CD8-positive, alpha-beta T cell (primary cell): ENCODE measurements at places on chromosomes 12 and 14.

- DNase-seq: no peak
Observed at GRCh38 chr12:26760657-26761293, 72.2 kb downstream of the ITPR2 start.

DNA sequence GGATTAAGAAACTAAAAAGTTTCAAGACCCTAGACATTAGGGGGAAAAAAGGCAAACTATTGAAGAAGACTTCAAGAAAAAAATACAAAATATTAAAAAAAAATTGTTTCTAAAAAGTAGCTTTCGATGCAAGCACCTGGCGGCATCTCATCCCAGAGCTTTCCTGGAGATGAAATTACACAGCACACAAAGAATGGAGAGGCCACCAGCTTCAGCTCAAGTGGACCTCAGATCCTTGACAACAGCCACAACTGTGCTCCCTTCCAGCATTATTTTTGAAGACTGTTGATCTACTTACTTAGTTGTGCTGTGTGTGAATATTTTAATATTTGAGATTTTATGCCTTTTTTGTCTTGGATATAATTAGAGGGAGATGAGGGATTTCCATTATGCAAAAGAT, 479.0 kb downstream of the GLT1D1 start:
- no peak for DNase-seq

DNA sequence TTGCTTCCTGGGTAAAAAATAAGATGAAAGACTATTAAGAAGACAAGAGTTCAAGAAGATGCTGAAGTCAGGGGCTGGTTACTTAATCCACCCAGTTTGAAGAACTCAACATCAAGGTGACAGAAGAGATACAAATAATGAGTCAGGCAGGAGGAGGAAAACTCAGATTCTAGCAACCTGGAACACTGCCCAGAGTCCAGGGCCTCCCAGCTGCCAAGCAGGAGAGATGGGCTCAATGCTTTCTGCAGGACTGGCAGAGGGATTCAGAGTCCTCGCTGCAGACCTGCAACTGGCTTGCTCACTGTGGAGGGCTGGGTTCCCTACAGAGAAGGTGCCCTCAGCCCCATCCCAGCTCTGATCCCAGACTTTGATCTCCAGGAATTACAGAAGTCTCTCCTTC, 28.6 kb upstream of the CEBPE start:
- no peak for DNase-seq

DNA sequence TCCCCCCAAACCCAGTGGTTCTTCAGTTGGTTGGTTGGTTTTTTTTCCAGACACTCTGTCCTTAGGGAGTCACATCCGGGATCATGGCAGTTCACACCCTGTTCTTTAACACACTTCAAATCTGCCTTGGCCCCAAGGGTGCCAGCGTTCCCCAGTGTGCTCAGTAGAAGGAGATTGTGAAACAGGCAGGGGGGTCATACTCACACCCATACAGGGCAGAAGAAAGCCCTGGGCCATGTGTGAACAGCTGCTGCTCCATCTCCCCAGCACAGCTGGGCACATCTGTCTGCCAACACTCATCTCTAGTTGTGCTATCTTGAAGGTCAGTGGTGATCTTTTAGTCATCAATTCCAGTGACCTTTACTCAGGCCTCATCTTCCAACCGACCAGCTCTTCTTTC, 64.4 kb upstream of the FUT8 start:
- DNase-seq: no peak

- no peak for DNase-seq
Observed at GRCh38 chr12:128938886-128939285, 85.6 kb downstream of the GLT1D1 start.

GRCh38 chr14:30985796-30986195, 39.7 kb upstream of the AP4S1 start:
- no peak for DNase-seq

DNA sequence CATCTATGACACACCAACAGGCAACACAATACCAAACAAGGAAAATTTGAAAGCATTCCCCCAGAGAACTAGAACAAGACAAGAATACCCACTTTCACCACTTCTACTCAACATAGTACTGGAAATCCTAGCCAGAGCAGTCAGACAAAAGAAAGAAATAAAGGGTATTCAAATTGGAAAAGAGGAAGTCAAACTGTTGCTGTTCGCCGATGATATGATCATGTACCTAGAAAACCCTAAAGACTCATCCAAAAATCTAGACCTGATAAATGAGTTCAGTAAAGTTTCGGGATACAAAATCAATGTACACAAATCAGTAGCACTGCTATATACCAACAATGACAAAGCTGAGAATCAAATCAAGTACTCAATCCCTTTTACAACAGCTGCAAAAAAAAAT, 8.1 kb upstream of the ATL1 start:
- DNase-seq: no peak

DNA sequence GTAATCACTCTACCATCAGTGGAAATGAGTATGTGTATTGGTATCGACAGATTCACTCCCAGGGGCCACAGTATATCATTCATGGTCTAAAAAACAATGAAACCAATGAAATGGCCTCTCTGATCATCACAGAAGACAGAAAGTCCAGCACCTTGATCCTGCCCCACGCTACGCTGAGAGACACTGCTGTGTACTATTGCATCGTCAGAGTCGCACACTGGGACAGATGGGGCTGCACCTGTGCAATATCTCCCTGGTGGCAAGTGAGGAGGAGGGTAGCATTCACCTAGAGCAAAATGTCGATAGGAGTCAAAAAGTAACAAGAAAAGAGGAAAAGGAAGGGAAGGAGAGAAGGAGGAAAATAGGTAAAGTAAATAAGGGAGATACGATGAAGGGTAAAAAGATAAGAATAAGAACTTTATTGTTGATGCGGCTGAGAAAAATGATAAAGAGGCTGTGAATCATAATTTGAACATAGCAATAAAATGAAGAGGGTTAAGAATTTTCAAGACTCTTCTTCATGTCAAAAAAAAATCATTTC, 450.5 kb upstream of the OR4E1 start:
- DNase-seq: no peak

DNA sequence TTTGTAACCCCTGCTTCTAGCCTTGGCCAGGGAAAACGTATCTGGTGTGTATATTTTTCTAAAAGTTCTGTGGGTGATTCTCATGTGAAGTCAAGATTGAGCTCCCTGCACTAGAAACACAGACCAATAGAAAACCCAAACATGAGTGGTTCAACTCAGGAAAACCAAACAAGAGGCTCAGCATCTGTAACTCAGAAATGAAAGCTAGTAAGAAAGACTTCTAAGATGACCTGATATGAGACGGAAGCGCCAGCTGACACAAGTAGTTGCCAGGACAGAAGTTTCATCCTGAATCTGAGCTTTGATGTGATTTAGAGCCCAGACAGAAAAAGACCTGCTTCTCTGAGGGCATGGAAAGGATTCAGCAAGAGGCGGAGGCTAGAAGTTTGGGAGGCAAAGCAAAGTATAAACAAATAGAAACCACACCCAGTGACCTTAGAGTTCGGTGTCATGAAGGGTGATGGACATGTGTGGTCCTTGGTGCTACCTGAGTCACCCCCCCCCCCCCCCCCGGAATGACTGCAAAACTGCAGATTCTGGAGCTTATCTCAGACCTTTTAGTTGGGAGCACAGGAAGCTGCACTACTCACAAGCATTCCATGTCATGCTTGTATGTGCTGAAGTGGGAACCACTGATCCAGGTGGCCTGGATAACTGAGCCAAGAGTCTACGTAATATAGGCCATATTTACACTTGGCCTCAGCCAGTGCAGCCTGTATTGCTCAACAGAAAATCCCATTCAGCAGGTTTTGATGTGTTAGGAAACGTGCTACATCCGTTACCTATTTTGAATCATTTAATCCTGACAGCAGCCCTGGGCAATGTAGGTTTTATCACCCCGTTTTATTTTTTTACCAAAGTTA, 191.3 kb downstream of the ANO6 start:
- DNase-seq: no peak

GRCh38 chr12:13539051-13539450, 342.5 kb downstream of the EMP1 start:
- DNase-seq: no peak

GRCh38 chr14:56180754-56181542, 62.7 kb downstream of the PELI2 start:
- DNase-seq: no peak

- DNase-seq: no peak
Observed at GRCh38 chr12:128920468-128920867, 67.2 kb downstream of the GLT1D1 start.

GRCh38 chr12:48890657-48891418, 25.2 kb upstream of the RND1 start:
- DNase-seq: peak; percentile 82

DNA sequence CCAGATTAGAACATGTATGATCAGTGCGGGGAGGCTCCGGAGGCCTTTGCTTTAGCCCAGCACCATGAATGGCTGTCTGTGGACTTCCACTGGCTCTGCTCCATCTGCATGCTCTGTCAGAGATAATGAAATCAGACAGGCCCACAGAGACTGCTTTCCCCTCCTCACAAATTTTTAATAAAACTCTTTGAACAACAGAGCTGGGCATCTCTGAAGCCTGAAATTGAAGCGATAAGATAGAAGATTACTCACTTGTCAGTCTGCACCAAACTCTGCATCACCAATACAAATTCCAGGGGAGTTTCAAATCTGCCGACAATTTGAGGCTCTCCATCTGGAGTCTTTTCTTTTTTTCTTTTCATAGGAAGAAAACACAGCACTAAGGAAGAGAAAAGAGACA, 110.0 kb downstream of the DYRK2 start:
- DNase-seq: no peak

DNA sequence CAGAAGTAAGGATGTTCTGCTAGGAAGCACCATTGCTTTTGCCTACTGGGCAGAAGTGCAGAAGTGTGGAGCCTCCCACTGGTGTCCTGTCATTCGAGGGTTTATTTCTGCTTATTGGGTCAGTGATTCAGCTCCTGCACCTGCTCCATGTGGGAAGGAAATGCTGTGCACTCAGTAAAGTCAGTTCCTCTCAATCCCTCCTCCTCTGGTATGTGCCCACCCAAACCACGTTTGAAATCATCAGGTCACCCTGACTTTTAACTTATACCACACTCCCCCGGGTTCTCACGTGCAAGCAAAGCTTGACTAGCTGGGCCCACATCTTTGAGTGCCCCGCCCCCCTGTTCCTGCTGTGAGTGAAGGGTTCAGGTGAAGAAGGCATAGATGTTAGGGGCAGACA, 223.7 kb downstream of the CHST11 start:
- DNase-seq: no peak

DNA sequence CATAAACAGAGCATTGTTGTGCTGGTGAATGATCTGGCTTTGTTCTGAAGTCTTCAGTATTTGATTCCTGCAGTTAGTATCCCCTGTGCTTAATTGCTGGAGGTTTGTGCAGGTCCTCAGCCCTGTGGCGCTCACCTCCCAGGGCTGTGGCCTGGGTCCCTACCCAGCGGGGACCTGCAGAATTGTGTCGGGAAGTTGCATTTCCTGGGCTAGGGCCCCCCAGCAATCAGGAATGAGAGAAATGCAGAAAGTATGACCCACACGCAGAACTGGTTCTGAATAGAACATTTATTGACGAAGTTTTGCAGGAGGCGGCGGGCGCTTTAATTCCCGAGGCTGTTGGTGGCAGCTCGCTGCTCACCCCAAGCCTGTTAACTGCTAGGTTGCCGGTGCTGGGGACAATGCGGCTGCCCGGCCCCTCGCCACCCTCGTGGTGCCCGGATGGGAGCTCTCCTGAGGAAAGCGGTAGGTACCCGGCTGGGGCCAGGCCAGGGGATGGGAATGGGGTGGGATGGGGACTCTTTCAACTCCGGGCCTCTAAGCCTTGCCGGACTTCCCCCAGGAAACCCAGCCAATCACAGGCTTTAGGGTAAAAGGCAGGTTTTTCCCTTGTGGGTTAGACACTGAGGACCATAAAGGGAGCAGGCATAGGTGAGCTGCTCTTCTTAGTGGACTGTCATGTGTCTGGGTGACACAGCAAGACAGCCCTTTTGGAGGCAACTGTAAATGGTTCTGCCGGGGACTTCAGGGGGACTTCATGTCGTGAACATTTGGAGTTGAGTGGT, 11.6 kb downstream of the PLEKHG3 start:
- DNase-seq: no peak
